ENCODE measurements at places on chromosomes 2 and 18.

DNA sequence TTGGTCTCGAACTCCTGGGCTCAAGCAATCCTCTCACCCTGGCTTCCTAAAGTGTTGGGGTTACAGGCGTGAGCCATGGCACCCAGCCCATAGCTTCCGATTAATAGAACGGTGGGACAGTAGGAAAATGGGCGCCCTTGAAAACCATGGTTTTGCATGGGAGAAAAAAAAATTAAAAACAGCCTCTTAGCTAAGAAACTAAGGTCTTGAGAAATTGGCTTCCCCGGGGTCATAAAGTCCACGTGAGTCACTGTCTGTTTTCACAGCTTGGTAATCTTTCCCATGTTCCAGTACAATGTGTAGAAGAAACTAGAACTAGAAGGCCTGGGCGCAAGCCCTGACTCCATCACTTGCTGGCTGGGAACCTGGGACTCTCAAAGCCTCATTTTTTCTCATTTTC lies 20.7 kb downstream of the B3GNT2 start:
- DNase-seq = peak; percentile 62

DNA sequence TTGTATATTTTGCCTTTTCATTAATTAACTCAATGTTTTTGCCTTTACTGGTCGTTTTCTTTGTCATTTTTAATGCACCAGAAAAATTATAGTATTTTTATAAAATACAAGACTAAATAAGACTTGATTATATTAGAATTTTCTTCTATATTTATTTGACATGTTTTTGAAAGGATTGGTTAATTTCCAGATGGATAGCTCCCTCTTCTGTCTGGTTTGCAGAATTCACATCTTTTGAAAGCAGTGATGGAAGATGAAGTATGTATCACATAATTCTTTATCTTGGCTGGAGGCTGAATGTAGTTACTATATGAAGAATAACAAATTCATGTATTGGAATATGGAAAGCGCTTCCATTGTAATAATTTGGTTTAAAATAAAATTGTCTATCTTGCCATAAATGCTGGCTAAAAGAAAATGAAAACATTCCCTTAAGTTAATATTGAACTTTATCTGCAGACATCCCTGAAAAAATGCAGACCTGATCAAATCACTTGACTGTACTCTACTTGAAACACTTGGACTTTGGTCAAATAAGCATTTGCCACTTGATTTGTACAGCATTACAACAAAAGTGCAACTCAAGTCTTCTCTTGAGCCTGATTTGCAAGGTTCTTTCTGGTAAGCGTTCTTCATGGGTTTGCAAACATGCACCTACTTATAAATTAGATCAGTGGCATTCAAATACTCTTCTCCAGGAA lies 86.3 kb upstream of the EFEMP1 start:
- no peak for DNase-seq

DNA sequence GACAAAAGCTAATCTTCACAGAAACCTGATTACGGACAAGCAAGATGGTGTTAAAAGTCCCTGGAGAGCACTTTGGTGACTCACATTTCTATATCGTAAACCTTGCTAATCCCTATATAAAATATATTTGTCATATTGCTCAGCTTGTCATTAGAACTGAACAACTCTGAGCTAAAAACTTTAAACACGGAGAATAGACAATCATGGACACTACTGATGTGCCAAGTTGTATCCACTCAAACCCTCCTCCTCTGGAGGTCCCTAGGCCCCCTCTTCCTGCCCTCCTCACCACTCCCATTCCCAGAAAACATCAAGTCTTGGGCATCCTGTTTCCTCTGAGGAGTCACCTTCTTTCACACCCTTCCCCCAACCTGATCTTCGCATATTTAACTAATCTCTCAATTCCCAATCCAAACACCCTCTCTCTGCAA lies 138.7 kb upstream of the PID1 start:
- no peak for DNase-seq

- peak; percentile 57 for DNase-seq
Observed at GRCh38 chr2:219766658-219767057, 139.2 kb downstream of the SLC4A3 start.

- no peak for DNase-seq
Observed at GRCh38 chr2:234670052-234670451, 173.2 kb upstream of the ARL4C start.

DNA sequence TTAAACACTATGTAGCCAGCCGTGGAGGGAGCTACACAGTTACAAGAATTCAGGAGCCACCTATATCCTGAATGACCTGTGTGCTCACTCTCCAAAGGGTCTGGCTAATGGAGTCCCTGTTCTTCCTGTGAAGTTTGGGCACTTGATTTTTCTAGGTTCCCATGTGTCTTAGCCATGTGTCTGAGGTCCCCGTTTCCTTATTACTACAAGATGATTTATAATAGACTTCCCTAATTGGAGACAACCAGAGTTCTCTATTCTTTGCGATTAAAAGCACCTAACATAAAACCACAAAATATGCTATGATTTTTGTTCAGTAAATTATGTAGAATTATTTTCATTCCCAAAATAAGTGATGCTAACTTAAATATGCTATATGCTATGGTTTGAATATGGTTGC lies 83.4 kb downstream of the PDK1 start:
- DNase-seq = no peak
